ENCODE measurements at places on chromosomes 3 and 15.

DNA sequence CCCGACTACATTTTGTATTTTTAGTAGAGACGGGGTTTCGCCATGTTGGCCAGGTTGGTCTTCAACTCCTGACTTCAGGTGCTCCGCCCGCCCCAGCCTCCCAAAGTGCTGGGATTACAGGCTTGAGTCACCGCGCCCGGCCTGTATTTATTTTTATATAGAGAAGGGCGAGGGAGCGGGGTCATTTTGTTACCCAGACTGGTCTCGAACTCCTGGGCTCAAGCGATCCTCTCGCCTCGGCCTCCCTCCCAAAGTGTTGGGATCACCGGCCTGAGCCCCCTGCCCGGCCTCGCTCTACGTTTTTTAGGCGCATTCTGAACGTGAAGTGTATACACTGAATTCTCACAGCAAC is 514 bp upstream of the PPP4R2 start:
- DNase-seq = no peak

GRCh38 chr3:114452937-114453336 is 159.1 kb downstream of the TIGIT start:
- no peak for DNase-seq

DNA sequence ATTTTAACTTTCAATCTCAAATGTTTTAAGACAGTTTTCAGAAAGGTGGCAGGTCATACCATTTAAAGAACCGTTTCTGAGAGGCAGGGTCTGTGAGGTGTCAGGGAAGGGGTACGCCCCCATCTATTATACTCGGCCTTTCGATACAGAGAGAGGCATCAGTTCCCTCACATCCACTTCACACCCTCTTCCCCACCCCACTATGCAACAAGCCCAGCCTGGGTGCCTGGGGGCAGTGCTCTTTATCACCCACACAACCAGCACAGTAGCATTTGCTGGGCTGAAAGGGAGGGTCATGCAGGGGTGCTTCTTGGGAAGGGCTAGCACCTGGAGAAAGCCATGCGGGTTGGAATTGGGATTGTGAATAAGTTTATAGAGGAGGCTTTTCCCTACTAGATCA is 56.0 kb upstream of the KCNMB2 start:
- DNase-seq = no peak

DNA sequence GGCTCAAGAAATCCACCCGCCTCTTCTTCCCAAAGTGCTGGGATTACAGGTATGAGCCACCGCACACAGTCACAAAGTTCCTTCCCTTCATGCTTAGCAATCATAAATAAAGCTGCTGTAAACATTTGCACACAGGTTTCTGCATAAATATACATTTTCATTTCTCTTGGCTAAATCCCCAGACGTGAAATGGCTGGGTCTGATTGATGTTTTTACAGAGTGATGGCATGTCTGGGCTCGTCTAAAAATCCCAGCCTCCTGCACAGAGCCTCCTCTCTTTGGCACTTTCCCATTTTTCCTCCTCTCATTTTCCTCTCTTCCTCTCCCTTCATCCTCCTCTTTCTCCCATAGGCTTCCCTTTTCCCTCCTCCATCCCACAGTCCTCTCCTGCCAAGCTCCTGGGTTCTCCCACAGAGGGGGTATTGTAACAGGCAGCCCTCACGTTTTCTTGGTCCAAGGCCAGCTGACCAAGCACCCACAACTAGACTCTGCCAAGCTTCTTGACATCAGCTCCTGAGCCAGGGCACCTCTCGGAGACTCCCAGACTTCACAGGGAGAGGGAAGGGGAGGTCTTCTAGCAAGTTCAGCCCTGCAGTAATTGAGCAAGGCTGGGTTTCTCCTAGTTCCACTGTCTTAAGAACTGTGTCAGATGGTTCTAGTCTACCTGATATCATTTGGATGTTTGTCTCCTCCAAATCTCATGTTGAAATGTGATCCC is 10.5 kb upstream of the PLA2G4E start:
- no peak for DNase-seq

- no peak for DNase-seq
Measured at GRCh38 chr15:91227766-91228165, 127.7 kb downstream of the SV2B start.

DNA sequence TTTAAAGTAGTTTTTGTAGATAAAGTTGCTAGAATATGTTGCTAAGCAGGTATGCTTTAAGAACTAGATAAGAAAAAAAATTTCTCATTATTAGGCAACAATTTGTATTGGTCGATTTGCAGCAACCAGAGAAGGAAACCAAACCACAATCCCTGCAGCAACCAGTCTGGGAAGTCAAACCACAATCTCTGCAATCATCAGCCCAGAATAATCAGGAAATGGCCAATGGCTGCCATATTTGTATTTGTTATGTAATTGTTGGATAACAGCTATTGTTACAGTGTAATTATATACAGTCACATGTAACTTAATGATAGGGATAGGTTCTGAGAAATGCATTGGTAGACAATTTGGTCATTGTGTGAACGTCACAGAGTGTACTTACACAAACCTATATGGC is 23.6 kb downstream of the STXBP5L start:
- DNase-seq = no peak

DNA sequence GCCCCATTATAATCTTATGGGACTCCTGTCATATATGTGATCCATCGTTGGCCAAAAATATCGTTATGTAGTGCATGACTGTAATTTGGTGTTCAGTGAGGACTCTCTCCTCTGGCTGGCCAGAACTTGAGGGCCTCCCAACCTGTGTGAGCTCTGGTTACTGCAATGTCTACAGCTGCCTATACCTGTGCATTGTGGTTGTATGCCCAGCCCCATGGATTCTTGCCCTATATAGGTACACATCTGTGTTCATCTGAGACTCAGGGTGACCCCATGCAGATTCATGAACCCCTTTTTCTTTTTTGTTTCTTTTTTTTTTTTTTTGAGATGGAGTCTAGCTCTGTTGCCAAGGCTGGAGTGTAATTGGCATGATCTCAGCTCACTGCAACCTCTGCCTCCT is 32.6 kb upstream of the KLF13 start:
- no peak for DNase-seq

DNA sequence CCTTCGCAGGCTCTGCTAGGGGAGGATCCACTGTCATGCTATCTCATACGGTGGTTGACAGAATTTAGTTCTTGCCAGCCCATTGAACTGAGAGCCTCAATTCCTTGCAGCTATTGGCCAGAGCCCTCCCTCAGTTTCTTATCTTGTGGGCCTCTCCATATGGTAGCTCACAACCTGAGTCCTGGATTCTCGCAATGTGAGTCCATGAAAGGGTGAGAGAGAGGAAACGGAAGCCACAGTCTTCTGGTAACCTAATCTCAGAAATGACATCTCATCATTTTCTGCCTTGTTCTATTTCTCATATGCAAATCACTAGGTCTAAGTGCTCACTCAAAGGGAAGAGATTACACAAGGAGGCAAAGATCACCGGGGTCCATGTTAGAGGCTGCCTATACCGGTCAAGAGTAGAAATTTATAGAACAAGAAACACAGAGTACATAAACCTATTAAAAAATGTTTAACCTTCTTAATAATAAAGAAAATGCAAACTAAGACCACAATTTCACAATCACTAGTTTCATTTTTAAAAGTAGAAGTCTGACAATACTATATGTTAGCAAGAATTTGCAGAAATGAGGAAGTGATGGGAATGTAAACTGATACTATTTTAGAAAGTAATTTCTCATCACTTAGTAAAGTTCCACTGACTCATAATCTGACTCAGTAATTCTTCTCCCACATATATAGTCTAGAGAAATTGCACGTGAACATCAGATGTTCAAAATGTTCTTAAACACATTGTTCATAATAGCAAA is 378.4 kb upstream of the AGTR1 start:
- DNase-seq = peak; percentile 78

- DNase-seq = no peak
Measured at GRCh38 chr15:86541540-86541939, 461.9 kb downstream of the AGBL1 start.

- DNase-seq = no peak
Measured at GRCh38 chr15:33971811-33972210, 3.5 kb downstream of the CHRM5 start.

- DNase-seq = no peak
Measured at GRCh38 chr3:109825971-109826810, 488.8 kb upstream of the DPPA4 start.

GRCh38 chr15:88618686-88619085 is 2.5 kb upstream of the AEN start:
- no peak for DNase-seq

DNA sequence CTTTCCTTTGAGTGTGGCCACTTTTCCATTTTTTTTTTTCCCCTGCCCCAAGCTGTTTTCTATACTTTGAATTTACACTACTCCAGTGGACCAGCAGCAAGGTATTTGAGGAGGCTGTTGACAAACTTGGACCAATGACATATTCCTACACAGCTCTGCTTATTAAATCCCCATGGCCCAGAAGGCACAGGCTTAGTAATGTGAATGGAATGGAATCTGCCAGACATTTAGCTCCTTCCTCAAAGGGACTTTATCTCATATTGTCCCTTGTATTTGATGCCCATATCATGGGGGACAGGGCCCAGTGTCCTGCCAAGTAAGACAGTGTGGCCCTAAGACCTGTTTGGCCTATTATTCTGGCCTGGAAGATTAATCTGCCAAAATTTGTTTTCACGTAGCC is 107.5 kb downstream of the CHCHD6 start:
- DNase-seq = no peak

DNA sequence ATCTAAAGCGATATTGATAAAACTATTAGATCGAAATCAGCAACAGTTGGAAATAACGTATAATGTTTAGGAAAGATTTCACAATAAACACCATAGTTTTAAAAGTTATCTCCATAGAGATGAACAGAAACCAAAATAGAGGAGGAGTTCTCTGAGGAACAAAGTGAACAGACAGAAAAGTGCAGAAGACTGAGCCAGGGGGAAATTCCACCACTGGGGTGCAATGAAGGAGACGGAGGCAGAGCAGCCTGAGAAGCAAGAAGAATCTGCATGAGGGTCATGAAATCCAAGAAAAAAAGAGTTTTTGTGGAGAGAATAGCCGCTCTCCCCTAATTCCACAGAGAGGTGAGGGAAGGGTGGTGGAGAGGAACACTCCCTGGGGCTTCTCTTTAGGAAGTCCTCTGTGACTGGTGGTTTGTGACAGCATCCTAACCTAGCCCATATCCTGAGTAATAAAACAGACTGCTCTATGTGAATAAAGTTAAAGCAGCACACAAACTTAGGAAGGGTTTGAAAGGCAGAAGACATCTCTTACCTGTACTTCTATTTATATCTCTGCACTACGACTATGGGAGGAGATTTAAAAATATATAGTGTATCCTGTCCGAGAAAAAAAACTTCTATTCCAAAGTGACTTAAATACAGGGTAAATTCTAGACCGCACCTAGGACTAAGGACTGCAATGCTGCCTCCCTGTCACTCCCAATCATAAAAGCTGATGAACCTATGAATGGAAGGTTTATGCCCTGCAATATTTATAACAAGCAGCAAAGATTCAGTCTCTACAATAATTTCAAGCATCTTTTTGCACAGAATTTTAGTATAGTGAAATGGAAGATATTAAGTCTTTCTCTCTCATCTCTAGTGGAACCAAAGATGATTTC is 22.9 kb downstream of the ATP8B4 start:
- DNase-seq = peak; percentile 41

DNA sequence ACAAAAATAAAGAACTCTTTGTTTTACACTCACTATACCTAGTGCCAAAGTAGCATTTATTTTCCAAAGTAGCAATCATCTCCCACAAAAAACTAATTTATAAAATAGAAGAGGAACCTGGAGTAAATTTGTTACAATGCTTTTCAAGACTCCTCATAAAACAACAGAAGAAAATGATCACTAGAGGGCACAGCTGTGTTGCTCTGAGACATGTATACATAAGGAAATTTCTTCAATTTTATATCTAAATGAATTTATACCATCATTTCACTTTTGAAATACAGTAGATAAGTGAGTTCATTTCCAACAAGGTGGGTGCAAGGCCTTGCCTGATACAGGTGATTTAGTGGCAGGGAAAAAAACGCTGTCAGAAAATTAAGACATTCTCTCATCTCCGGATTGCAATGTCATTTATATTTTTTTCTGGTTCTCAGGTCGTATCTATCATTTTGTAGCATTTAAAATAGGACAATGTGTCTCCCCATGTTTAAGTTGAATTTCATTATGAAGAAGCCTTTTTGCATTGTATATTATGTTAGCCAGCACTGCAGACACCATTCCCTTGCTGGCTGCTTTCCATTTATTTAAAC is 25.3 kb upstream of the ARHGEF26 start:
- no peak for DNase-seq

DNA sequence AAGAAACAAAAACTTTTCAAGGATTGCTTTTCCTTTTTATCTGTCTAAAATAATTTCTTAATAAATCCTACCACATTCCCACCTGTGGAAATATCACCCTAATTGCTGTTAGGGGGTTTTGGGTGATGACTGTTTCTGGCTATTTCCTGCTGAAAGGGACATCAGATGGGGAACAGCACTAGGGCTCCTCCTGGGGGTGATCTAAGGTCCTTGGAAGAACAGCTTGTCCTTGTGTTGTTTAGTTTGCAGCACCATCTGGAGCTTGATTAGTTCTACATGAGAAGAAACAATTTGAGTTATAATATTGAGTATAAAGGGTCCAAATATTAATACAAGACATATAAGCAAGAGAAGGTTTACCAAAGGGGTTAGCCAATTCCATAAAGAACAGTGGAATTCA is 18.7 kb downstream of the OR5H15 start:
- no peak for DNase-seq

GRCh38 chr15:42728972-42729371 is 8.0 kb downstream of the CDAN1 start:
- DNase-seq = no peak

GRCh38 chr3:155335724-155336354 is 42.4 kb upstream of the STRIT1 start:
- no peak for DNase-seq

DNA sequence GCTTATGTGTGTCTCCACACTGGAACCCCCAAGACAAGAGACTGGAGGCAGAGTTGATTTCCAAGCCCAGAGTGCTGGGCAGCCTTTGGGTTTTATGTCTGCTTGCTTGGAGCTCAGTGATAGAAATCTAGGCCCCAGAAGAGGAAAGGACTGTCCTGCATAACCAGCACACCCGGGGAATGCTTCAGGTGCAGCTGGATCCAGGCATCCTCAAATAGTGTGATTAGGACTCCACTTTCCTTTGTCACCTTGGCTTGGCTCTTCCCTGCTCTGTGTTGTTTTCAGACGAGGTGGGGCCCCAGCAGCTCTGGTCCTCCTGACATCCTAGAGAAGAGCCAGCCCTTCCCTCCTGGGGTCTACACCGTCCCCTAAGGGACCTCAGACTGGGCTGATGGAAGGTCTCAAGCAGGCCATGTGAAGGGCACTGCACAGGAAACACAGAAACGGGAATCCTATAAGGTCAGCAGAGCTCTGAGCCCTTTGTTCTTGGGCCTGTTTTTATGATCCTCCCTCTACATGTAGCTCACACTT is 143.7 kb downstream of the TJP1 start:
- no peak for DNase-seq

- DNase-seq = no peak
Measured at GRCh38 chr3:24678021-24678420, 183.4 kb upstream of the THRB start.

DNA sequence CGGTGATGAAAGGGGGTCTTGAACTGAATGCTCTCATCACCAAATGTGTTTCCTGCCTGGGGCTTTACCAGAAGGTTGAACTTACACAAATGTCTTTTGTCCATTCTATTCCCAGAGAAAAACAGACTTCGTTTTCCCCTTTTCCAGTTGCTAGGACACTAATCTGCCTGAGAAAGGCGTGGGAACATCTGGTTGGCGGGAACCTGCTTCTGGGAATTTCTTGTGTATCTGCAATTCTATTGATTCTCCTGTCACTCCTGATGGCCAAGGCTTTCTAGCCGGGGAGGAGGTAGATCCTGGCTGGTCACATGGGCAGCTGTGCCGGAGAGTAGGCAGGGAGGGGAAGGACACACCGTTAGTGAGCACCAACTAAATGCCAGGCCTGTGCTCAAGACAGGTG is 31.1 kb upstream of the CCDC174 start:
- no peak for DNase-seq

Data from bone marrow (tissue), 2 donors.